ENCODE measurements at places on chromosomes 5 and 9.

- H3K36me3 ChIP-seq = no peaks in the 10 kb centered on the region
- H3K4me3 ChIP-seq = no peak overlapping the region
- H3K27me3 ChIP-seq = no peaks in the 10 kb centered on the region
- no peak overlapping the region for H3K27ac ChIP-seq
- DNase-seq = no peak
Observed at GRCh38 chr5:157342822-157343402, 77.0 kb downstream of the CYFIP2 start.

DNA sequence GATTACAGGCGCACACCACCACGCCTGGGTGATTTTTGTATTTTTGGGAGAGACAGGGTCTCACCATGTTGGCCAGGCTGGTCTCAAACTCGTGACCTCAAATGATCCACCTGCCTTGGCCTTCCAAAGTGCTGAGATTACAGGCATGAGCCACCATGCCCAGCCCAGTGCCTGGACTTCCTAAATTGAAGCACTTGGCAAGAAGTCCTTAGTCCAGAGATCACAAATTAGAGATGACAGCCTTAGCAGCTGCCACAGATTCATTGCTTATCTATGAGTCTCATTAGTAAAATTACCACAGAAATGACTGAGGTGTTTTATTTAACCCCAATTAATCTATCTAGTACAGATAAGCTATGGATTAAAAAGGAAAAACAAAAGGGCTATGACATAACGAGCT is 19.2 kb downstream of the EFCAB9 start:
- no peak overlapping the region for H3K4me3 ChIP-seq
- no peaks in the 10 kb centered on the region for H3K4me1 ChIP-seq
- no peaks in the 10 kb centered on the region for H3K27me3 ChIP-seq
- H3K27ac ChIP-seq = no peak overlapping the region
- no peaks in the 10 kb centered on the region for H3K36me3 ChIP-seq

GRCh38 chr5:33549982-33550567 is 109.3 kb downstream of the TARS1 start:
- H3K4me3 ChIP-seq = no peak overlapping the region
- no peak overlapping the region for H3K27ac ChIP-seq
- H3K27me3 ChIP-seq = no peaks in the 10 kb centered on the region
- DNase-seq = no peak

GRCh38 chr5:90557391-90557790 is 1.2 kb upstream of the ADGRV1 start:
- H3K4me1 ChIP-seq = peaks cover 16% of the 10 kb centered on the region
- no peak overlapping the region for H3K27ac ChIP-seq
- H3K4me3 ChIP-seq = no peak overlapping the region
- H3K27me3 ChIP-seq = peaks cover 4% of the 10 kb centered on the region
- no peak for DNase-seq

- DNase-seq = no peak
- H3K36me3 ChIP-seq = no peaks in the 10 kb centered on the region
- H3K4me3 ChIP-seq = no peak overlapping the region
- H3K27me3 ChIP-seq = no peaks in the 10 kb centered on the region
- no peaks in the 10 kb centered on the region for H3K4me1 ChIP-seq
- no peak overlapping the region for H3K27ac ChIP-seq
Observed at GRCh38 chr5:105924366-105924765, 1746.4 kb downstream of the EFNA5 start.

DNA sequence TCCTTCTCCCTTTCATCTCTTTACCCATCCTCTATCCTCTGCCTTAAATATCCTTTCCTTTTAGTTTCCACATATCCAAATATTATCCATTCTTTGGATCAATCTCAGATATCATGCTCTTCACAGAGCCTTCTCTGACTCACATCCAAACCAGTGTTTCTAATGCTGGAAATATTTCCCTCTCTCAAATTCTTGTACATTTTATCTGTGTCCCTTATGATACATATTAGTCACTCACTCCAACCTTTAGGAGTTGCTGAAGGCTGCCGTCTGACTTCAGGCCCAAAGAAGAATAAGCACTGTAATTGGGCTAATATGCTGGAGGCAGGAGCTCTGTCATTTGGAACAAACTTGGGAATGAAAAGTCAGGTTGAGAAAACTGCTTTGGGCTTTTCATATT is 156.4 kb upstream of the RUSC2 start:
- no peak overlapping the region for H3K4me3 ChIP-seq
- H3K4me1 ChIP-seq = no peaks in the 10 kb centered on the region
- no peaks in the 10 kb centered on the region for H3K27me3 ChIP-seq
- no peak overlapping the region for H3K27ac ChIP-seq
- H3K36me3 ChIP-seq = no peaks in the 10 kb centered on the region

Data from esophagus squamous epithelium (tissue), 5 donors.